ENCODE measurements at places on chromosomes 3 and 15.

- no peak for DNase-seq
Measured at GRCh38 chr3:15330031-15330596, 2.3 kb downstream of the SH3BP5 start.

DNA sequence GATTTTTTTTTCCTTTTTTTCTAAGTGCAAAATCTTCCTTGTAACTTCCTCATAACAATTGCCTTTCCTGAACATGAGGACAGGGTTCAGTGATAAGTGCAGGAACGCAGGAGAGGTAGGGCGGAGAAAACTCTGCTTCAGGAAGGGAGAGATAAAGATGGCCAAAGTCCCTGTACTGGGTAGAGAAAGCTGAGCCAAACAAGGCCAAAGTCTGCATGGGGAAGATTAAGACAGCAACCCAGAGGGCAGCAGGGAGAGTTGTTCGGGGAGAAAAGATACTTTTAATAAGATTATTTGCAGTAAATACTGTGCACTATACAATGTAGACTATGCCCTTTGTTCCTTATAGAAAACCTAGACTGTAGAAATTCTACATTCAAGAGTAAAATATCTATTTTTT is 55.4 kb upstream of the LRRFIP2 start:
- no peak for DNase-seq

DNA sequence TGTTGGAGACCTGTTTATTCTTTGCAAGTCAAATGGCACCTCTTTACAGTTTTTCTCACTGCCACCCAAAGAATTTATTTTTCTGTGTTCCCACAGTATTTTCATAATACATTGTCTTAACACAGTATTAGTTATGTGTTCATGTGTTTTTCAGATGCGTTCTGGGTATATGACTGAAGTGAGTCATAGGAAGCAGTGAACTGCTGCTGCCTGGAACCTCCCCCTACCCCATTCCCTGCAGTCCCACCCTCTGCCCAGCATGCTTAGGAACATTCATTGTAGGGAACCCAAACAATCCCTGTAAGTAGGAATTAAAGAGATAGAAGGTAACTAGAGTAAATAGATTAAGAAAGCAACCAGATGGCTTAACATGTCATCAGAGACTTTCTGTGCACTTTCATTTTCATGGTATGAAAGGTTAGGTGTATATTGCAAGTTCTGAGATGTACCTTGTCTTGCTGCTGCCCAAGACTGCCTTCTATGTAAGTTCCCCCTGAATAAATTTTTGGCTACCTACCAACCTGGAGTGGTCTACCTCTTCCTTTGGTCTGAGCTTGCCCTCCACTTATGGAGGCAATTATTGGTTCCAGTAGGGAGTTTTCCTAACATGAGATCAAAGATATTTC is 21.9 kb upstream of the SQOR start:
- no peak for DNase-seq

DNA sequence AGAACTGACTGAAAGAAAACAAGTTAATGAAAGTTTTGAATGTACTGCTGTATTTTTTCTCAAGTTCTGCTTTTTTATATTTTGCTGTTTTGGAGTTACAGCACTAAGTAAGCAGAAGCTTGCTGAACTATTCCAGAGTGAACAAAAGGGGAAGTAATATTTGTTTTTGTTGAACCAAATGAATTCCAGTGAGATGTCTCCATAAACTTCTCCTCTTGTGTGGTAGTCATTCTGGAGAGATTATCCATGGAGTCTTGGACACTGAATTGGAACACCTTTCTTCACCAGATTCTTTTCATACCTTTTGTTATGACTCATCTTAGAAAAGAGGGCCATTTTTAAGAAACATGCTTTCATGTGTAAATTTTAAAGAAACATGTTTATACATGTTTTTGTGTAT is 8.8 kb downstream of the ANKUB1 start:
- no peak for DNase-seq

GRCh38 chr3:58020783-58021071 is 12.5 kb downstream of the FLNB start:
- no peak for DNase-seq

DNA sequence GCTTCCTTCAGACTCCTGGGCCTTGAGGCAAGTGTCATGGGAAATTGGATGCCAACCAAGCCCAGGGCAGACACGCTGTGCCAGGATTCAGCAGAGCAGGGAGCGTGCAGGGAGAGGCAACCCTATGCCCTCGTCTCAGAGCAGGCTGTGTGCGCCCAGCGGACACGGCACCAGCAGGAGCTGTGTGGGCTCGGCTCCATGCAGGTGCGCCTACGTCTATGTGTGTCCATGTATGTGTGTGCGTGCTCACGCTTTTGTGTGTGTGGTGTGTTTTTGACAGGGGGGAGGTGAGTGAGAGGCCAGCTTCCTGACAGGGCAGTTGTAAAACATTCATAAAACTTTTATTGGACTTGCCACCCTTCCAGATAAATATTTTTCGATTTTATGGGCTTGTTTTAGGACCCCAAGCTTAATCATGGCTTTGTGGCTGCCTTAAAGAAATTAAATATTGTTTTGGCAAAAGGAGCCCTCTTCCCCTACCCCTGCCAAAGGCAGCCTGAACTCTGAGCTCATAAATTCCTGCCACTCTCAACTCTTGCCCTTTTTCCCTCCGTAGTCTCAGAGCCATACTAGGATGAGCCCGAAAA is 84.4 kb downstream of the DNAJB8 start:
- DNase-seq: no peak

DNA sequence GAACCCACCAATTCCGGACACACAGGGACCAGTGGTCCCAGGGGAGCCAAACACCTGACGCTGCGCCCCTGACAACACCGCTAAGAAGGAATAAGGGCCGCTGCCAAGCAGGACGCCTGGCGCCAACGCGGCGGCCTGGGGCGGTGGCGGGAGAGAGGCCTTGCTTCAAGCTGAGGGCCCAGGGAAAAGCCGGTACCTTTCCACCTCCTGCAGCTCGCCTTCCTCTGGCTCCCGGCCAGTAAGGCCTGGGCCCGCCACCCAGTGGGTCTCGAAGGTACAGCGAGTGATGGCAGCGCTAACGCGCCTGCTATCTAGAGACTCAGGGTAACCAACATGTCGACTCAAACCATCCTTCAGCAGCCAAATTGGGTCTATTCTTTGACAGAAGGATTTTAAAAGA is 1074.1 kb downstream of the SI start:
- DNase-seq: no peak

DNA sequence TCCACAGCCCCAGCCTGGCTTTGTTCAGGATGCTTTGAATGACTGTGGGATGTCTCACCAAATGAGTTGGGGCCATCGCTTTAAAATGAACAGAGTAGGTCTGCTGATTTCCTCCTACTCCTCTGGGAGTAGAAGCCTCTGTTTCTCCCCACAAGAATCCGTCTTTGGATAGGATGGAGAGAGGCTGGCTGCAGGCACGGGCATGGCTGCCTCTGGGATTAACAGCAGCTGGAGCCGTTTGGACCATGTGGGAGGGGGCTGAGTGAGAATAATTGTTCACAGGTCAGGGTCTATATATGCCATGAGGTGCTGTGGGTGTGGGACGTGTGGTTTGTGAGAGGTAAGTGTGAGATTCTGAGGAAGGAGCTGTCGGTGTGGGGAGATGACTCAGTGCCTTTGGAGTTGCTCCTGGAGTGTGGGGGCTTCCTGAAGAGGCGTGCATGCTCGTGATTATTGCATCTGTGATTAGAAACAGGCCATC is 48.0 kb upstream of the APEH start:
- DNase-seq: no peak

- DNase-seq: peak; percentile 18
Measured at GRCh38 chr15:90001062-90001682, at the start of gene ZNF710. TSS of gene ZNF710 (plus strand) at chr15:90001324. CDS start at chr15:90067138, 65,814 bp downstream.

- no peak for DNase-seq
Measured at GRCh38 chr3:29695201-29695600, 414.3 kb downstream of the RBMS3 start.

- no peak for DNase-seq
Measured at GRCh38 chr3:195031574-195032003, 239.4 kb downstream of the XXYLT1 start.

- no peak for DNase-seq
Measured at GRCh38 chr15:30065025-30065801, 17.5 kb upstream of the GOLGA8J start.

DNA sequence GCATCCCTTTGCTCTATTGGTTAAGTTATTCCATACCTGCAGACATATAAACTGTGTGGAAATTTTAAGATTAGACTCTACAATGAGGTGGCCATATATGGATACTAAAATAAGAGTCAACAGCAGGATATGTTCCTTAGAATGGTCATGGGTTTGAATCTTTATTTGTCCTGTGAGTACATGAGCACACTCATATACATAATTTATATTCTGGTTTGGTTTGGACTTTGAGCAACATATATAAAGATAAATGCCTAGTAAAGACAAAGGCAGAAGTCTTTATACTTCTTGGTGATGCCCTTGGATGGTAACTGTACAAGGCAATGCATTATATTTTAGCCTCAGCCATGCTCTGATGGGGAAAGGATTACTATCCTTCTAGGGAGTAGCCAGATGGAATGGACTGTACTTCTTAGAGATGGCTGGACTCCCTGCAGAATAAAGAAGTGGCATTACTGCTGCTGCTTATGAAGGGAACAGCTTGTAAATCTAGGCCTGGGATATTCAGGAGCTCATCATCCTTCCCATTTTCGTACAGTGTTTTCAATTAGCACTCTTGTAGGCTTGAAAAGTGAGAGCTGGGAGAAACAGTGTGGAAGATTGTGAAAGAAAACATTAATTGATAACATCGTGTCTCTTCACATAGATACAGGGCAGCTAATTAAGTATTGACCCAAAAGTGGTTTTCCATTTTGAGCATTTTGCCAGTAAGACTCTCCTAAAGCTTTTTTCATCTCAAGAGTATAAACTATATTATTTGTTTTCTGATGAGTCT is 60.4 kb downstream of the HMG20A start:
- no peak for DNase-seq

GRCh38 chr3:34357461-34357860 is 559.0 kb downstream of the PDCD6IP start:
- DNase-seq: no peak

DNA sequence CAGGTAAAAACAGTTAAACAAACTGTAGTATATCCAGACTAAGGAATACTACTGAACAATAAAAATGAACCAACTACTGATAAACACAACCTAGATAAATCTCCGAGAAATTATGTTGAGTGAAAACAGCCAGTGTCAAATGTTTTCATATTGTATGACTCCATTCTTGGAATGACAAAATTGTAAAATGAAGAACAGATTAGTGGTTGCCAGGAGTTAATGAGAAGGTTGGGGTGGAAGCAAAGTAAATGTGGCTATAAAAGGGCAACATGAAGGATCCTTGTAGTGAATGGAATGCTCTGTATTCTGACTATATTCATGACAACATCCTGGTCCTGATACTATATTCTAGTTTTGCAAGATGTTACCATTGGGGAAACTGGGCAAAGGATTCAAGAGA is 27.5 kb upstream of the ACKR4 start:
- no peak for DNase-seq

- DNase-seq: no peak
Measured at GRCh38 chr15:87877822-87878542, 378.6 kb downstream of the NTRK3 start.

- DNase-seq: no peak
Measured at GRCh38 chr3:102174312-102174712, 260.5 kb upstream of the ZPLD1 start.

DNA sequence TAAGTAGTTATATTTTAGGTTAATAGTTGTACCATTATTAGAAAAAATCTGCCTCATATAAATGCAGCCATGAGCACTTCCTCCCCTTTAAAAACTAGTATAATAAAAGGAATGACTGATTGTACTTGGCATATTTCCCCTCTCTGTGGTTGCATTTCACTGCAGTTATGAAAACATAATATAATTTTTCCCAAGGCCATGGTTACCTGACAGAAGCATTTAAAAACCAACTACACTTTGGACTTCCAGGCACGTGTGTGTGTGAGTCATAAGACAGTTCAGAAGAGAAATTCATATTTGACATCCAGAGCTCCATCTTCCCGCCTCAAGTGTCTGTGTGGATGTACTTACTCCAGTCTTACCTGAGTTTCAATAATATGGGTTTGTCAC is 828.2 kb upstream of the CFAP20DC start:
- DNase-seq: no peak

- DNase-seq: no peak
Measured at GRCh38 chr3:72694398-72694797, 153.8 kb downstream of the SHQ1 start.

- DNase-seq: peak; percentile 7
Measured at GRCh38 chr3:28915741-28916500, 364.9 kb upstream of the RBMS3 start.

GRCh38 chr15:84955089-84955848 is 26.4 kb upstream of the PDE8A start:
- peak; percentile 34 for DNase-seq

DNA sequence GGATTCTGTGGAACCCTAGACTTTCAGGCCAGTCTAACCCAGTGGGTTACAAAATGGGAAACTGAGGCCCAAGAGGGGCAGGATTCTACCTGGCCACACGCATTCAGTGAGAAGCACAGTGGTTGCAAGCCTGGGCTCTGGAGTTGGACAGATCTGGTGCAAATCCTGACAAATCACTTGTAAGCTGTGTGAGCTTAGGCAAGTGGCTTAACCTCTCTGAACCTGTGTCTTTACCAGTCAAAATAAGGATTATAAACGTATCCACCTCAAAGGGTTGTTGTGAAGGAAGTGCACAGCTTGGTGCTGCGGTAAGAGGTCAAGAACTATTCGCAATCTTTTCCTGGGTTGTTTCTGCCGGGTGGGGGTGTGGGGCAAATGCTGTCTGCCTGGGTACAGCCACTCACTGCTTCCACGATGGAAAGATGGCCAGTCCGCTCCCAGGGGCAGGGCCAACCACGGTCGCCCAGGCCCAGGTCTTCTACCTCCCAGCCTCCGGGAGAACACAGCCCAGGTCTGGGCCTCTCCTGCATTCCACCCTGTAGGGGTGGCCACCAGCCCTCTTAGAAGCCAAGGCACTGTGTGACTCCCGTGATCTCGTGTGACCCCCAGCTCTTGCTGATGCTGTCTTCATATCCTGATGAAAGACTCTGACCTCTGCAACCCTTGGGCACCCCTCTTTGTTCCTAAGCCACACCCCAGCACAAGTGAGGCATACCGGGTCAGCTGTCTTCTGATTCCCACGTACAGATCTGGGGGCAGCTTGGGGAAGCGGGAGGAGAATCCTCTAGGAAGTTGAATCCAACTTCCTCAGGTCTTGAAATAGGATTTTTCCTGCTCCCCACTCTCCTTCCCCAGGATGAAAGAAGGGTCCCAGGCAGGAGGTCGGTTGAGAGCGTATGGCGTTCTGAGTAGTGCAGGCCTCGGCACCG is 1.5 kb downstream of the CHRNA3 start:
- DNase-seq: no peak

GRCh38 chr15:61483599-61483998 is 254.5 kb upstream of the RORA start:
- DNase-seq: no peak

GRCh38 chr3:141279077-141279967 is 47.7 kb downstream of the PXYLP1 start:
- no peak for DNase-seq

DNA sequence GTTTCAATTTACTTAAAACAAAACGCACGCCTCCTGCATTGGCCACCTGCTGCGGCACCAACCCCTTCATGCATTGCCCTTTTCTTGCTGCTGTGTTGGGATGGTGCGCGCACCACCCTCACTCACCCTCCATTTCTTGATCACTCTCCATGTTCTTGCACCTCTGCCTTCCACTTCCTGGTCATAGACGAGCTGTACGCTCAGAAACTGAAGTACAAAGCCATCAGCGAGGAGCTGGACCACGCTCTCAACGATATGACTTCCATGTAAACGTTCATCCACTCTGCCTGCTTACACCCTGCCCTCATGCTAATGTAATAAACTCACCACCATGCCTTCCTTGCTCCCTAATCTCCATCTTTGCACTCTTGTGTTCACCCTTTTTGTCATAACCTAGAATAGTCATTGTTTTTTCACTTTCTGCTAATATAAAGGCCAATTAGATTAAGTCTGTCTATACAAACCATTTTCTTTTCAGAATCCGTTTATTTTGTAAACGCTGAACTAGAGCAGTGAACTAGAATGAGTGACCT is 21.4 kb downstream of the TPM1 start:
- DNase-seq: no peak

Data from CD4-positive, alpha-beta T cell (primary cell).